ENCODE measurements at places on chromosomes 3 and 15.

- no peak for DNase-seq
Measured at GRCh38 chr3:135235541-135235940, 440.5 kb downstream of the EPHB1 start.

GRCh38 chr3:129558081-129558771 is 15.3 kb downstream of the H1-8 start:
- no peak for DNase-seq

- no peak for DNase-seq
Measured at GRCh38 chr3:196220587-196220986, 4.3 kb downstream of the SLC51A start.

- no peak for DNase-seq
Measured at GRCh38 chr3:44259404-44259803, 17.7 kb downstream of the TOPAZ1 start.

DNA sequence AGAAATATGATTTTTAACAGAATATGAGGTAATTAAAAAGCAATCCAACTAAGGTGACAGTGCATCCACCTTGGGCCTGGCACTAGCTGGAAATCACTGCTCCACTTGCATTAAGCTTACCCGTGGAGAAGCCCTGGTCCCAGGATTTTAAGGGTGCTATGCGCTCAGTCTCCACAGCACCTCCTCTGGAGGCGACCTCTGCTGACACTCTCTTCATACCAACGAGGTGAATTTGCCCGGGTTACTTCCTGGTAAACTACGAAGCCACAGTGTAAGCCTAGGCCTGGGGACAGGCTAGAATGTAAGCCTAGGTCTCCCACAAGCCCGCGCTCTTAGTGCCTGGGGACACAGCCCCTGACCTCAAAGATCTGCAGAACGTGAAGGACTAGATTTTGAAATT is 793 bp downstream of the APOD start:
- DNase-seq: peak; percentile 50

- DNase-seq: no peak
Measured at GRCh38 chr15:62561571-62561970, 396.5 kb upstream of the C2CD4B start.

DNA sequence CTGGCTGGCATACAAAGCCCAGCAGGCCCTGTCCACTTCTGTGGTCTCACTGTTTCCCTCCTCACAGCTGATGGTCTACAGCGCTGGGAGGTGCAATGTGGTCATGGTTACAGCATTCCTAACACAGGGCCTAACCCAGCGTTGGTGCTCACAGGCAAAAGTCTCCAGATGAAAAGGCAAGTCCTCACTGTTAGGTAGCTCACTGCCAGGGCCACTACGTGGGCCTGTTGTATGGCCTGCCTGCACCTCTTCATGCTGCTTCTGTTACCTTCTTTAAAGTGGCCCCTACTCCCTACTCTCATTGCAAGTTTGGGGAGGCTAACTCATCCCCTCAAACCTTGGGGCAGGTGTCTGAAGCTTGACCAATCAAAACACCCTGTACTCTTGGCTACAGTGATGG is 31.3 kb downstream of the CCDC13 start:
- no peak for DNase-seq

DNA sequence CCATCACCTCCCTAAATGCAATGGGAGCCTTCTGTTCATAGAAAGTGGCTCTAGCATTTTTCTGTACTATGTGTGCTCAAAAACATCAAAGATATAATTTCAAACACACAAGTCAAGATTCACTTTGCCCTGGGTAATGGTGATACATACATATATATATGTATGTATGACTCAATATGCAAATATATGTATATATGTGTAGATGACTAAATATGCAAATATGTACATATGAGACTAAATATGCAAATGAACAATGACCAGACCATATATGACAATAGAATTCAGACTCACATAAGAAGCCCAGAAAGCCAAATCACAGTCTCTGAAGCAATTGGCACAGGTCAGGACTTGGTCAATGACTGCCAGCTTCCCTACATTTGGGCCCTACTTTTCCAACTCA is 36.9 kb upstream of the SNRK start:
- no peak for DNase-seq

- no peak for DNase-seq
Measured at GRCh38 chr3:4634894-4635293, 141.7 kb downstream of the ITPR1 start.

- DNase-seq: no peak
Measured at GRCh38 chr3:173977747-173978146, 580.2 kb downstream of the NLGN1 start.

DNA sequence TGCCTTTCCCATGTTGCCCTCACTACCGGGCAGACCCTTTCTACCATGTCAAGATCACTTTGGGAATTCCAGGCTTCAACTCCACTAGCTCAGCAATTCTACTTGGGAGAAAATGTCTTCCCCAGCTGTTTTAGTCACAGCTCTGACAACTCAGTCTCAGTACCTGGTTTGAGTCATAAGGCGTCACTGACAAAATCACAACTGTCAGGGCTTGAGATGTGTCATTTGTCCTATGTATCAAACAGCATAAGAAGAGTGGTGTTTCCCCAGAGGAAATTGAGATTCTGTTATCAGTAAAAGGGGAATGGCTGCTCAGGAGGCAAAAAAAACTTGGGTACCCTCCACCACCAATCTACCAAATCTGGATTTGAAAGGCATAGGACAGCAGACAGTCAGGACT is 594.9 kb upstream of the SUCLG2 start:
- DNase-seq: no peak

DNA sequence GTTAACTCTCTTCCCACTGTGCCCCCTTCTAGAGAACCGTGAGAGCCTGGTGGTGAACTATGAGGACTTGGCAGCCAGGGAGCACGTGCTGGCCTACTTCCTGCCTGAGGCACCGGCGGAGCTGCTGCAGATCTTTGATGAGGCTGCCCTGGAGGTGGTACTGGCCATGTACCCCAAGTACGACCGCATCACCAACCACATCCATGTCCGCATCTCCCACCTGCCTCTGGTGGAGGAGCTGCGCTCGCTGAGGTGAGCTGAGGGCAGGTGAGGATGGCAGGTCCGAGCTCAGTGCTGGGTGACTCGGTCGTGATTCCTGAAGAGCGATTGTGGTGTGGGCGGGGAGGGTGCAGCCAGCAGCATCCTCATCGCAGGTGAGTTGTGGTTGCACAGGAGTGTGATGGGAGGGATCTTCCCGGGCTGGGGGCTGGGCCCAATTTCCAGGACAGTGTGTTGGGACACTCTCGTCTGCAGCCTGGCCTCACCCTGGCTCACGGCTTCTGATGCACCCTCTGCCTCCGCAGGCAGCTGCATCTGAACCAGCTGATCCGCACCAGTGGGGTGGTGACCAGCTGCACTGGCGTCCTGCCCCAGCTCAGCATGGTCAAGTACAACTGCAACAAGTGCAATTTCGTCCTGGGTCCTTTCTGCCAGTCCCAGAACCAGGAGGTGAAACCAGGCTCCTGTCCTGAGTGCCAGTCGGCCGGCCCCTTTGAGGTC is 8.0 kb downstream of the MCM2 start:
- no peak for DNase-seq
